B cell (primary cell): ENCODE measurements at places on chromosomes 16 and 17.

GRCh38 chr17:63450551-63450950 is 4.4 kb upstream of the CYB561 start:
- no peak for DNase-seq

- no peak for DNase-seq
These were observed 16.8 kb upstream of the AURKB start for GRCh38 chr17:8227238-8227581.

DNA sequence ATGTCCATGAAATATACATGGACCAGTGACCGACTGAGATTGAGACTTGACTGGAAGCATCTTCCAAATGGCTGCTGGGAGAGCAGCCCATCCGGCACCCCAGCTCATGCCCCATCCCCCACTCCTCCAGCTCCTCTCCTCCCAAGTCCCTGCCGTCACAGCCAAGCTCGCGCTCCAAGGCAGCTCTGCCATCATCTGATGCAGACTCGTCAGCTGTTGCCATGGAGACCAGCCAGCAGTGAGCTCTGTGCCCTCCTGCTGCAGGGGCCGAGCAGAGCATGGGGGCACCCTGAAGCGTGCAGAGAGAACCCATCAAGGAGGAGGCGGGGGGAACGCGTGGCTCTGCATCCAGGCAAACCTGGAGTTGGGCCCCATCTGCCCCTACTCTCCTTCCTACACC is 74.5 kb upstream of the TNRC6C start:
- peak; percentile 63 for DNase-seq

GRCh38 chr16:1556254-1556653 is 22.8 kb downstream of the TMEM204 start:
- no peak for DNase-seq

- DNase-seq, result no peak
These were observed 44.2 kb downstream of the PSMD12 start for GRCh38 chr17:67322042-67322787.

- no peak for DNase-seq
These were observed 944 bp upstream of the MARF1 start for GRCh38 chr16:15643946-15644250.

DNA sequence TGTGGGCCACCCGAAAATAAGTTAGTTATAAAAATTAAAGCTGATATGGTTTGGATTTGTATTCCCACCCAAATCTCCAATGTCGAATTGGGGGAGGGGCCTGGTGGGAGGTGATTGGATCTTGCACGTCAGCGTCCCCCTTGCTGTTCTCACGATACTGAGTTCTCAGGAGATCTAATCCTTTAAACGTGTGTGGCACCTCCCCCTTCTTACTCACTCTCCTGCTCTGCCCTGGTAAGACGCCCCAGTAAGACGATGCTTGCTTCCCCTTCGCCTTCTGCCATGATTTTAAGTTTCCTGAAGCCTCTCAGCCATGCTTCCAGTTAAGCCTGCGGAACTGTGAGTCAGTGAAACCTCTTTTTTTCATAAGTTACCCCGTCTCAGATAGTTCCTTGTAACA is 35.4 kb downstream of the SYCE1L start:
- no peak for DNase-seq

DNA sequence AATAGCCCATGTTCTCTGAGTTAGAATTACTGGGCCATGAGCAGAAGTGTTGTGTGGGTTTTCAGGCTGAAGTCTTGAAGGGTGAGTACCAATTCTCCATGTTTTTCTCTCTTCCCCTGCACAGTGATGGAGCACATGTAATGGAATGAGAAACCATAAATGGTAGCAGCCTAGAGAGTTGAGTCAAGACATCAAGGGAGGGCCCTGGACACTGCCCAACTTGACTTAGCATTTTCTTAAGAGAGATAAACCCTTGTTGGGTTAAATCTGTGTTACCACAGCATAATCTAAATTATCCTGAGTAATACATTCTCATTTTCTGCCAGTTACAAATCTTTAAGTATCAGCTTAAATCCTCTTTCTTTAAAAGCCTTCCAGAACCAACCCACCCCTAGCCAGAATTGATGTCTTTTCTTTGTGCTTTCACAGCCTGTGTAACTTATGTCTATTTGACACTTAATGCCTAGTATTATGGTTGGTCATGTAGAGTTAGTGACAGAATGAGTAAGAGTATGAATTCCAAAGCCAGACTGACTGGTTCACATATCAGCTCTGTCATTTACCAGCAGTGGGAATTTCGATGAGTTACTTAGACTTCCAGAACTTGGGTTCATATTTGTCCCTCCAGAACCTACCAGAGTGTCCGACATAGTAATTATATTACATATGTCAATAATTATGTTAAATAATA is 27.0 kb upstream of the RGS9 start:
- no peak for DNase-seq

DNA sequence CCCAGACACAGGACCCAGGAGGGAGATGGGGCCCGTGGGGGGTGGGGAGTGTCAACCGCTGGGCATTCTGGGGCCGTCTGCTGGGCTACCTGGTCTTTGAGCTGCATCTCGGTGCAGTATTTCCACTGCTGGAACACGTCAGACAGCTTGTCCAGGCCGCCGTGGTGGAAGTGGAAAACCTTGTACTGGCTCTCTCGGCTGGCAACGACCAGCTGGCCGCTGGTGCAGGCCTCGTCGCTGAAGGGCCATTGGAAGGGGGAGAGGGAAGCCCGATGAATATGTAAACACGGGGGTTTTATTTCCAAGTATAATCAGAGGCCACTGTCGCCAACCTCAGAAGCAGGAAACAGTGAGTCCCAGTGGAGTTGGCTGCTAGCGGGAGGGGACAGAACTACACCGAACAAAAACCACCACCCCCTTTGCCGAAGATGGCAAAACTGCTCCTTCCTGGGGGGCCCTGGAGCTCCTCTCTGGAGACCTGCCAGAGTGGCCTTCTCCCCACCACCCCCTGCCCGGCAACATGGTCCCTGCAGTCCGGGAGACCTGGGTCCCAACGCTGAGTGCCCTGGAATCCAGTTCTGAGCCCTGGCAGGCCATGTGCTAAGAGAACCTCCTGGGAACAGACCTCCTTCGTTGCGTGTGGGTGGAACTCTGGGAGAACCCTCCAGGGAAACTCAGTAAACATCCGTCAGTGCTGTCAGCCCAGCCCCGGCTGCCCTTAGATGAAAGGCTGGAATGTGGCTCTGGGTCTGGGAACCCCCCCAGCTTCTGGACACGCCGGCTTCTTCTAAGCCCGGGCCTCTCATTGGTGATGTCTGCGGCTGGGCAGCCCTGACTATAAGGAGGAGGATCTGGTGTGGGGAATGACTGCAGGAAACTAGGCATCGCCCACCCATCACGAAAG is 84.1 kb downstream of the TBC1D16 start:
- DNase-seq, result peak; percentile 9

- DNase-seq, result no peak
These were observed 6.4 kb downstream of the TBX4 start for GRCh38 chr17:61458421-61459141.

GRCh38 chr17:73192206-73192893 is 505 bp upstream of the COG1 start:
- DNase-seq, result peak; percentile 89

- peak; percentile 62 for DNase-seq
These were observed 5.3 kb downstream of the DOC2A start for GRCh38 chr16:30005341-30006094.

DNA sequence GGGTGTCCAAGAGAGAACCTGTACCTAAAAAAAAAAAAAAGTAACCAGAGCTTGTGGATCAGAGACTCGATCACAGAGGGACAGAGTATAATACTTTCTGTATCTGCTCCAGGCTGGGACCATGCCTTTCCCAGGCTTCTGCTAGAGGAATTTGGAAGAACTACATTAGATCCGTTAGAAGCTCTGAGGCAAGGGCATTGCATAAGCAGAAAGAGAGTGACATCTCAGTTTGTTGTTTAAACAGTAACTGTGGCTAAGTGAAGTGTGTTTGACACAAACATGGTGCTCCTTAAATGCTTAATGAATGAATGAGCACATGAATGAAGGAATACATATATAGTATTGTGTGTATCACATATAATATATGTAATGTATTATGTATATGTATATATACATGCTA is 131.2 kb downstream of the HS3ST3B1 start:
- DNase-seq, result no peak

- no peak for DNase-seq
These were observed 459.9 kb upstream of the EEF2KMT start for GRCh38 chr16:5557448-5557847.

DNA sequence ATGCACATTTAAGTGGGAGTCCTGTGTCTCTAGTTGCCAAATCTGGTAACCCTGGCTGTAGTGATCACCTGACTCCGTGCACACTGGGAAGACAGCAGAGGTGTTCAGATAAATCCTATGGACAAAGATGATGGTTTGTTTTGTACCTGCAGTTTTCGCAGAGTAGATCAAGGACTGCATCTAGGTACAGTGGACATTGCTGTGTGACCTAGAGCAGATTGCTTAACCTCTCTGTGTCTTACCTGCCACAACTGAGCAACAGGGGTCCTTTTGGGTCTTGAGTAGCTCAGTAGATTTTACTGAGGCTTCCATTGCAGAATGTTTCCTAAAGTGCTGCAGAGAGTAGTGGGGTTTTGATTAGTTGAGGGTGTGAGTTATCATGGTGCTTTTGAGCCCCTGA is 160.8 kb downstream of the SHISA9 start:
- no peak for DNase-seq

DNA sequence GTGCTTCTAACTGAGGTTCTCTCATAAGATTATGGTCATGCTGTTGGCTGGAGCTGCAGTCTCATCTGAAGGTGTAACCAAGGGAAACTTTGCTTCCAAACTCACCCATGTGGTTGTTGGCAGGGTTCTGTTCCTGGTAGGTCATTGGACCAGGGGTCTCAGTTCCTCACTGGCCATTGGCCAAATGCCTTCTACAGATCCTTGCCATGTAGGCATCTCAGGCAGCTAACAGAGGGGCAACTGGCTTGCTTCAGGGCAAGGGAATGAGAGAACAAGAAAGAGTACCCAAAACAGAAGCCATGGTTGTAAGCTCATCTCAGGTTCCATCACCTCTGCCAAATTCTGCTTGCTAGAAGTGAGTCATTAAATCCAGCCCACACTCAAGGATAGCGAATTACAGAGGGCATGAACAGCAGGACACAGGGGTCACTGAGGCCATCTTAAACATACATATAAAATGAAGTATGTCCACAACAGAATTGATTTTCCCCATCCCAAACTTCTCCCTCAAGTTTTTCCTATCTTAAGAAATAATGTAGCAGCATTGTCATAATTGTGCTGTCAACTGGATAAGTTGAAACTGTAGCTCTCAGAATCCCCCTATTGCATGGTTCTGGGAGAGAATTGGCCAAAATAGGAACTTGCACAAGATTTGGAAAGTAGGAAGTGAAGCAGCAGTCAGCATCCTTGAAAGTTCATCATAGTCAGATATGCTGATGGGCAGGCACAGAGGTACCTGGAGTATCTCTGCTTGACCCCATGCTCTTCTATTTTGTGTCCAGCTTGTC is 42.4 kb upstream of the CES5A start:
- DNase-seq, result no peak

DNA sequence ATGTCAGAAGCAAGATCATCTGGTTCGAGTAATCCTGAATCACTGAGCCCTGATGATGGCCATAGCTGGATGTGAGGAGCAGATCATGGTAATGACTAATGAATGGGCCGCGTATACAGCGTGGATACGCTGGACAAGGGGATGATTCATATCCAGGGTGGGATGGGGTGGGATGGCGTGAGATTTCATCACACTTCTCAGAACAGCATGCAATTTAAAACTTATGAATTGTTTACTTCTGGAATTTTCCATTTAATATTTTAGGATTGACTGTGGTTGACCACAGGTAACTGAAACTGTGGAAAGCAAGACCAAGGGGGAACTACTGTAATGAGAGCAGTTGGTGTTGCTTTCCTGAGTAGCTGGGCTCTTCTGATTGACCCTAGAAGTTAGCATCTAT is 225.5 kb downstream of the STX8 start:
- DNase-seq, result no peak

DNA sequence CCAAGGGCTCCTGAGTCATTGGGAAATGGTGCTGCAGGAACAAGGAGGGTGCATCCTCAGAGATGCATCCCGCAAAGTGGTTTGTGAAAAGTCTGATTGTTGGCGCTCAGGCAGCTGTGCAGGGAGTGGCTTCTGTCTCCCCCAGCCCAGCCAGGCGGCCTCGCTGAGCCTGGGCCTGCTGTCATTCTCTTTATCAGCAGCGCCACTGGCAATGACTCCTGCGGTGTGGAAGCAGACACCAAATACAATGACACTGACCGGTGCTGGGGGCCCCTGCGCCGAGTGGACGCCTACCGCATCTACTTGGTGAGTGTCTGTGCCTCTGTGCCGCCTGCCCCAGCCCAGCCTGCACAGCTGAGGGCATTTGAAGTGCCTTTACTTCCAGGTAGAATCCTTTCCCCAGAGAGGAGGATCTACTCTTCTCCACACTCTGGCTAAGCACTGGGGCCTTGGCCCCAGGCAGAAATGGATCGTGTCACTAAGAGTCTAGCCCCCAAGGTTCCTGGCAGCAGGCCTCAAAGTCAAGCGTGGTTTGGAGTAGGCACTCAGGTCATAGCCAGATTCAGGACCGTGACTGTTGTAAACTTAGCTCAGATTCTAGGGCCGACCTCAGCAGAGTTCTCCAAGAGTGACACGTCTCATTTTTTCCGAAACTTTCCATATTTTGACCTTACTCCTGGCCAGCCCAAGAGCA is 19.3 kb upstream of the NAT9 start:
- DNase-seq, result no peak

DNA sequence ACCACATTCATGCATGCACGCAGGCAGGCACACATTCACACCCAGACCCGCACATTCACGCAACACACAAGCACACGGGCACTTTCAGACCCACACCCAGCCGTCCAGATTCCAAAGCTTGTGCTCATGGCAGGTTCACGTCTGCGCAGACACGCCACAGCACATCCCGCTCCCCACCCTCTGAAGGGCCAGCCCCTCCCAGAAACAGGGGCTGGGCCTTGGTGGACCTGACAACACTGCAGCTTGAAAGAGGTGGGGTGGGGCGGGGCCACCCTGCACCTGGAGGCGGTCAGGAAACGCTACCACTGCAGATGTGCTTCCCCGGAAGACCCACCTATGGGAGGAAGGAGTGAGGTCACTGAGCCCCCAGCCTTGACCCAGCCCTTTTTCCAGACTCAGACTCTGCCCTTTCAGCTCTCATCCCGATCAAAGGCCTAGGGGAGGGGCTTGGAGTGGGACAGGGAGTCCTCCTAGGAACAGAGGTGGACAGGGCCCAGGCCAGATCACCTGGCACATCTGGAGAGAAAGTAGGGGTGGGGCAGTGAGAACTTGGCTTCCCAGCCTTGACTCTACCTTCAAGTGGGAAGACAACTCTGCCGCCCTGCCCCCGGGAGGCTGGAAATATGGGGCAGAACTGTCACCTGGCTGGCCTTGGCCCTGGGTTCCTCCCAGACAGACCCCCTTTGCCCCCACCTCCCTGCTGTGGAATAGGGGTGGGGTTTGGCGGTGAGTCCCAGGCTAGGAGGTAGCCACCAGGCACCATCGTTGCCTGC is 11.0 kb downstream of the P3H4 start:
- DNase-seq, result peak; percentile 38

DNA sequence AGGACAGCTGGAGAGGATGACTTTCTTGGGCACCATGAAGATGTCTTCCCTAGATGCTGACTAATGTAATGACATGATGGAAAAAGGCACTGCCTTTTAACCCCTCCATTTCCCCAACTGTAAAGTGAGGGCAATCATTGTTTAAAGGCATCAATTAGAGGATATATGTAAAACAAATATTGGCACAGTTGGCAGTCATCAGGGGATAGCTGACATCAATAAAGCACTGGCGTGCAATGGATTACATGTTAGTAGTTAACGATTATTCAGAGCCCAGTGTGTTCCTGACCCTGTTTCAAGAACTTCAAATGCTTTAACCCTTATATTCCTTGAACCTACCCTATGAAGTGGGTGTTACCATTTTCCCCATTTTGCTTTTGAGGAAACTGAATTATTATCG is 100.7 kb downstream of the TMEM114 start:
- no peak for DNase-seq
